ENCODE measurements at places on chromosomes 5 and 9.

DNA sequence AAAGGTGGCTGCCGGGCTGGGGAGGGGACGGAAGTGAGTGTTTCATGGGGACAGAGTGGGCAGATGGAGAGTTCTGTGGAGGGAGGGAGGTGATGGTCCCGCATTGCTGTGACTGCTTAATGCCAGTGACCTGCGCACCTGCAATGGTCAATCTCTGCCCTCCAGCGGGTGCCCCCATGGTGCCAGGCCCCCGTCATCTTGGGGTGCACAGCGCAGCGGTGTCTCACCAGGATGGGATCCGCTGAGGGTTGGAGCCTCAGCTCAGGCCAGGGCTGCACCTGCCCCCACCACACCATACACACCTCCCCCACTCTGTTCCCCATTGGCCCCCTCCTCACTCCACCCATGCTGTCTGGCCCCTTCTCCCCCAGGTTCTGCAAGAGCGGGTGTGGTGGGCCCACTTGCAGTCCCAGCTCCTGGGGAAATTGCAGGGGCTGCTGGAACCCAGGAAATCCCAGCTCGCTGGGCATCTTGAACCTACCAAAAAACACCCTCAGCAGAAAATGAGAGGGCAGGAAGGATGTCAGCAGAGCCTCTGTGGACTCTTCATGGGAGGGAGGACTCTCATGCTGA is 12.1 kb upstream of the CAMSAP1 start:
- DNase-seq, result no peak

GRCh38 chr5:60447488-60447920 is 252.5 kb downstream of the DEPDC1B start:
- no peak for DNase-seq

DNA sequence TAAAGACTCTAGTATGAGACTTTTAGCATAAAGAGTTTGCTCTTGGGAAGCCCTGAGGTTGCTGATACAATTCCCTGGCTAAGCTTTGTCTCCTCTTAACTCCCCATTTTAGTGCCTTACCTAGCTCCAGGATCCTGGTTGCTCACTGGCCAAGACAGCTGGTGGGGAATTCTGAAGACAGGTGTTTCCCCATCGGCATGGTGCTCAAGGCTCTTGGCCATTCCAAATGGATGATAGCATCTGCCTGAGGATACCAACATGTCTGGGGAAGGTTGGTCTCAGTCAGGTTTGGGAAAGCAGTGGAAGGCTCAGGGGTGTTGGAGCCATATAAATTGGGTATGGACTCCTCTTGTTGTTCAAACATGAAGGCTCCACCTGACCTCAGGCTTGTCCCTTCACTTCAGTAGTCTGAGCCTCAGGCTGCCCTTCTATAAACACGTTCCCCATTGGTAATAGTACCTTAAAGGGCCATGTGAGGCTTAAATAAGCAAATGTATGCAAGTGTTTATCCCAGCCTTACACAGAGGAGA is 44.5 kb upstream of the CXCL14 start:
- no peak for DNase-seq

DNA sequence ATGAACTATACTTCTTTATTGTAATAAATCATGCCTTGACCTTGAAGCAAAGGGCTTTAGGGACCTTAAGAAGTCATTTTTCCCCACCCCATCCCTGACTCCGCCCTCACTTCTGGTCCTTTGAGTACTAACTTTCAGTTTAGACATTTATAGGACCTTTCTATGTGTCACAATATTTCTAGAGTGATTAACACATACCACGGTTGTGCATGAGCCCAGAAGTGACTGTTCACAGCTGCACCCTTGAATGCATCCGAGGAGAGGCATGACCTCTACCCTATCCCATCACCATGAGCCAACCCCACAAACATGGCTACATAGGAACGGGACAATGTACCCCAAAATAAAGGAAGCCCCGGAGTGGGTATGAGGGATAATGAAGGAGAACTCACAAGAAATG is 160.3 kb downstream of the HSD17B3 start:
- DNase-seq, result no peak

DNA sequence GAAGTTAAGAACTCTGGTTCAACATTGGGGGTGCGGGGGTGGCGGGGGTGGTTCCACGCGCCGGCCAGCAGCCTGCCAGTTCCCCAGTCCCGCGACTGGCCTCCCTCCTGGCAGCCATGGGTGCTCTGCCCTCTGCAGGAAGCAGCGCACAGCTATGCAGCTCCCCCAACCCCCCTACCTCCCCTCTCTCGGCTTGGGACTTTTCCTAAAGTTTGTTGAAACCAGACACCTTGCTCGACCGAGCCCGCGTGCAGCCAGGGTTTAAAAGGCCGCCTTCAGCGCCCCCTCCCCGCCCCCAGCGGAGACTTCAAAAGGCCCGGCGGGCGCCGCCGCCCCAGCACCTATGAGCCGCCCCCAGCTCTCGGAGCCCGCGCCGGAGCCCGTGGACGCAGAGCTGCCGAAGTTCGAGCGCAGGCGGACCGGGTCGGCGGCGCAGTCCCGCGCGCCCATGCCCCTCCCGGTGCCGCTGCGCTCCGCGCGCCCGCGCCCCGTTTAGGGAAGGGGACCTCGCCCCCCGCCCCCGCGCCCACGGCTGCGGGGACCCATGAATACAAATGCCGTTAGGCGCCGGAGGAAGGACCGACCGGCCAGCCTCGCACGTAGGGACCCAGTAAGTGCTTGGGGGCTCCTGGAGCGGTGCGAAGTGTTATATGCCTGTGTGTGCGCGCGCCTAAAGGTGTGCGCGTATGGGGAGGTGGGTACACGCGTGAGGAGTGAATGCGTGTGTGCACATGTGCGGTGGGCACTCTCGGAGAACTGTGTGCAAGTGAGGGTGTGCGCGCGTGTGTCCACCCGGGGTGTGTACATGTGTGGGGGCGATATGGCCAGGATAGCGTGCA is 1.4 kb upstream of the COL27A1 start:
- peak; percentile 17 for DNase-seq

GRCh38 chr5:124130816-124131215 is 615.6 kb downstream of the ZNF608 start:
- no peak for DNase-seq

- no peak for DNase-seq
Measured at GRCh38 chr9:74643303-74643923, 146.3 kb downstream of the RORB start.

- no peak for DNase-seq
Measured at GRCh38 chr5:13115476-13115875, 829.0 kb downstream of the DNAH5 start.

DNA sequence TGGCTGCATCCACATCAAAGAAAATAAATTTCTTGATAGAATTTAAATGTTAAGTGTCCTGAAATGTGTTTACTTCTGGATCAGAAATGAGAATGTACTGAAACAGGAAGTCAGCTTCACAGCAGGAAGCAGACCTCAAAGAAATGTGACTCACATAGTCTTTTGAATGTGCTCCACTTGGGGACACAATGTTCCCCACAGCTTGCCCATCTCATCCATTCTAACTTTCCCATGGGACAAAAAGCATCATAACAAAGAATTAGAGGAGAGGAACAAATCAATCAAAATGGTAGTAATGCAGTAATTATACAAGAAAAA is 85.7 kb downstream of the GRAMD2B start:
- DNase-seq, result no peak

DNA sequence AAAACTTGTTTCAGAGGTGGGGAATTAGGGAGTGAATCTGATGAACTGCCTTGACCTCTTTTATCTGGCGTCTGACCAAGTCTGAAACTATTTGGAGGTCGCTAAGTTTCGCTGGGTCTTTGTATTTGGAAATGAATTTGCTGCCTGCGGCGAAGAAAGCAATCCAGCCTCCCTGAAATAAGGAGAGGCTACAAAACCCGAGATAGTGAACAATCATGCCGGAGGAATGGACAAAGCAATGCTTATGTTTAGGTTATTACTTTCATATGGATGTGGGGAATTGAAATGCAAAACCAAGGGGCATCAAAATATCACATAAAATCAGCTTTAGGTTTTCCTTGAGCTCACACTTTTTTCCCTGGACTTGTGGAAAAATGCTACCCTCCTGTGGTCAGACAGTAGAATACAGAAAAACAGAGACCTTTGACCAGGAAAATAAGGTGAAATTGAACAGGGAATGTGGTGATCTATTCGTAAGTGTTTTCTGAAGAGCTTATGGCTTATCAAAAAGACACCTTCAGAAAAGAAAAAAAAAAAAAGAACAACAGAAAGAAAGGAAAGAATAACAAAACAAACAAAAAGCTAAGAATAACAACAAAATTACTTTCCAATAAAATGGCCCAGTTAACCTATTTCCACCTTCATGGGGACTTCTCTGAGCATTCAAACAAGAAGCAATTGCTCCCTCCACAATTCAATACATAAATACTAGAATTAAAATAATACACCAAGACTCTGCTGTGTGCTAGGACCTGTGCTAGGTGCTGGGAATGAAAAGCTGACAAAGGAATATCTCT is 68.6 kb upstream of the DPYSL3 start:
- no peak for DNase-seq

- DNase-seq, result no peak
Measured at GRCh38 chr5:10277773-10278630, 27.9 kb downstream of the CCT5 start.

DNA sequence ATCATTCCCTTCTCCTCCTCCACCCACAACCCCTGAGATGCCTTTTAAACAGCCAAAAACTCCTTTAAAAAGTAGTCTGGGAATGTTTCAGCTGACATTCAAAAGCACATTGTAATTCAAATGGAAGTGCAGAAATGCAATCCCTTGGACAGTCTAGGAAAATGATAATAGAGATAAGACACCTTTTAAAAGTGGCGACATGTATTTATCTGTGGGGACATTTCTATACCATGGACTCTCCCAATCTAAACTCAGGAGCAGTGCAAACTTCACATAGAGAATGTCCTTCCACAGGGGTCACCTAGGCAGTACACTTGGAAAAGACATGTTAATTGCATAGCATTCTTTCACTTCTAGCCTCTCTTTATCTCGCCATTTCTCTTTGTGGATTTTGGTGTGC is 33.0 kb downstream of the TRIM32 start:
- no peak for DNase-seq

DNA sequence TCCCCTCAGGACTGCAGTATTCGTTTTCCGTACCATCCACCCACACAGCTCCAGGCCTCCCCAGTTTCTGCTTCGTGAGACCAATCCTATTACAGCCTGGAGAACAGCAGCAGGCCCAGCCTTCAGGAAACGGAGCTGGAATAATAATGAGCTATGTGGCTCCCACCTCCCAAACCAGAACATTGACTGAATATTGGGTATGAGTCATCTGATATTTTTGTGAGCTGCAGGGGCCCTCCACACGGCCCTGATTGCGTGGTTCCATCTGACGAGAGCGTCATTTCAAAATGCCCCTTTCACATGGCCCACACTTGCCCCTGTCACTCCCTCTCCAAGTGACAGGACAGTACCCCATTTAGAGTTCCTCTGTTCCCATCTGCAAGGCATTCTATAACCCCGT is 192.0 kb downstream of the BRINP1 start:
- no peak for DNase-seq

- no peak for DNase-seq
Measured at GRCh38 chr9:35665471-35665818, 450 bp upstream of the ARHGEF39 start.

GRCh38 chr5:6408627-6409446 is 30.5 kb upstream of the MED10 start:
- no peak for DNase-seq

DNA sequence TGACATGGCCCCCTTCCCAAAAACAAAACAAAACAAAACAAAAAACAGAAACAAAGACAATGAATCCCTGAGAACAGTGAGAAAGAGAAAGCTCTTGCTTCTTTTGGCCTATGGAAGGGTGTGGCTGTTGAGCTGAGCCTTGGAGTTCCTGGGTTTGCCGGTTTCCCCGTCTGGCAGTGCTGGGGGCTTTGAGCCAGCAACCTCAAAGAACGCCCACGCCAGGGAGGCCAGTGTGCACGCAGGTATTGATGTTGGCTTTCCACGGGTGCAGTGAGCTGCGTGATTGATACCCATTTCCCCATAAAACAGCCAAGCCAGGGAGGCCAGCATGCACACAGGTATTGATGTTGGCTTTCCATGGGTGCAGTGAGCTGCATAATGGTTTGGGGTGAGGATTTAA is 8.3 kb upstream of the LCN1 start:
- no peak for DNase-seq

GRCh38 chr5:172906888-172907287 is 52.3 kb upstream of the RPL26L1 start:
- DNase-seq, result no peak

- no peak for DNase-seq
Measured at GRCh38 chr5:81802625-81803024, 51.7 kb upstream of the SSBP2 start.
